Upper lobe of right lung (tissue), 1 donor: ENCODE measurements at places on chromosomes 2 and 18. TPM values are rescaled to one million over a fixed set of nuclear protein-coding genes. Genes with fewer than 3 reads are reported as not detected.

SLC9A4 gene
- total RNA-seq: not detected

GRCh38 chr2:167756446-167756845 is 490.9 kb downstream of the STK39 start:
- H3K4me3 ChIP-seq: no peak overlapping the region
- DNase-seq: no peak
- no peak overlapping the region for H3K27ac ChIP-seq

GRCh38 chr18:24019641-24020331 is 5.2 kb downstream of the TTC39C start:
- peaks cover 27% of the 10 kb centered on the region for H3K4me1 ChIP-seq
- H3K4me3 ChIP-seq: no peak overlapping the region
- H3K27ac ChIP-seq: no peak overlapping the region
- peaks cover 7% of the 10 kb centered on the region for H3K27me3 ChIP-seq
- DNase-seq: no peak
- no peaks in the 10 kb centered on the region for H3K36me3 ChIP-seq

CYP1B1 gene
- total RNA-seq: 69.4 TPM

DNA sequence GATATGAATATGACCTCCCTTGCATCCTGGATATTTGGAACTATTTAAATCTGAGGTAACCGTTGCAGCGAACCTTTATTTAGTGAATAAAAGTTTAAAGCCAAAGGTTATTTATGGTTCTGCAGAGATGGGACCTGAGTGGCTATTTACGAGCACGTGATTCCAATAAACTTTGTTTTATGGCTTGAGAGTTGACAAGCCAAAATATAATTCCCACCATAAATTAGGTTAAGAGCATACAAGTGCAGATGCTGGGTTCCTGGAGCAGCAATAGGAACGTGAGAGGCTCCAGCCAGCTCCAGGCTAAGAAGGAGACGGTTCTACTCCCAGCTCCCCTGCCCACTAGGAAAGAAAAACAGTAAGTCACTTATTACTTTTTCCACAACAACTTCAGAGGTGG is 5.2 kb upstream of the HOXD4 start:
- peaks cover 94% of the 10 kb centered on the region for H3K27me3 ChIP-seq
- no peak for DNase-seq
- H3K4me1 ChIP-seq: no peaks in the 10 kb centered on the region
- no peak overlapping the region for H3K4me3 ChIP-seq

GRCh38 chr2:60976256-60976850 is 41.2 kb upstream of the PEX13 start:
- no peaks in the 10 kb centered on the region for H3K27me3 ChIP-seq
- H3K36me3 ChIP-seq: no peaks in the 10 kb centered on the region
- no peaks in the 10 kb centered on the region for H3K4me1 ChIP-seq
- H3K27ac ChIP-seq: no peak overlapping the region
